ENCODE measurements at places on chromosomes 16 and 17. TPM values are rescaled to one million over a fixed set of nuclear protein-coding genes. Genes with fewer than 3 reads are reported as not detected.

The SHISA9 gene
- total RNA-seq = 0.03 TPM

The ARL5C gene
- total RNA-seq = not detected

DNA sequence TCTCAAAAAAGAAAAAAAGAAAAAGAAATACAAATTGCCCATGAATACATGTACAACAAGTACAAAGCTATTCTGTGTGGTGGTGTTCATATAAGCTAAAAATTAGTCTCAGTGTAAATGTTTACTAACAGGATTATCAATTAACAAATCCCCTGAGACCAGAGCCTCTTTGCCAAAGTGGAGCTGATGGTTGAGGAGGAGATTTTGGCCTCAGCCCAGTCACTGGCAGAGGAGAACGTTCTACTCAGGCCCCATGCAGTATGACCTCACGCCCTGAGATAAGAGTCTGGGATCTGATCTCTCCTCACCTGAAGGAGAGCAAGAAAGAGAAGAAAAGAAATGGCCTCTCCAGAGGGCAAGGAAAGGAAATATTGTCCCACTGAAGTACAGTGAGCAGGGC, 35.5 kb upstream of the NOL11 start:
- DNase-seq = no peak

DNA sequence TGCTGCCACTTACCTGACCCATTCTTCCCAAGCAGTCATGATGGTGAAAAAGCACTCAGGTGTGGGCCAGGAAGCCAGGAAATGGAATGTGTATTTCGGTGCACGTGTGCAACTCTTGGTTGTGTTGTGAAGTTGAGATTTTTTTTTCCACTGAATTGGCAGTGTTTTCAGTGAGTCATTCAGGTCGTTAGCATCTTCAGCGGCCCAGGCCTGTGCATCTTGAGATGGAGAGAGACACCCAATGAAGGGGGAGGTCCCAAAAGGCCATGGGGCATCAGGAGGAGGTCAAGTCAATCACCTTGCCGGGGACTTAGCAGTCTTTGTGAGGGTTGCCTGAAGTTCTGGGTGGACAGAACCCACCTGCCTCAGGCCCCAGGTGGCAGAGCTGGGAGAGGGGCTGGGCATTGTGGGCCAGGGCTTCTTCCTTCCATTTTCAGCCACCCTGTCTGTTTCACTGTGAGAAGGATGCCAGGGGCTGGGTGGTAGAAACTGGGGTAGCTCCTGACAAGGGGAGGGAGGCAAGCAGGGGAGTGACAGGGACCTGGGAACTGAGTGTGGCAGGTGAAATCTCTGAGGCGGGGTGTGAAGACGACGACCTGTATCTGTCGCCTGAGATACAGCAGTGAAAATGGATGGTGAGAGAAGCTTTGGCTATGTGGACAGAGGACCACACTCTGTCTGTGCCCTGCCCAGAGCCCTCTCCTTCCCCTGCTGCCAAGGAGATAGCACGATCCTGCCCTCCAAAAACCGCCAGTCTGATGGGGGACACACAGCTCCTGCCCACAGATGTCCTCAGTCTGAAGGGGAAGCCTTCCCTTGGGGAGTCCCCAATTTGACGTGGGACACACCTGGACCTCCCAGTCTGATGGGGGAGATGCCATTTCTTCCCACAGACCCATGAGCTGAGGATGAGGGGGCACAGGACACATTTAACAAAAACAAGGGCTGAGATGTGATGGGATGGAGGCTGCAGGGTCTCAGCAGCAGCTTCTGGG, 11.9 kb downstream of the TBKBP1 start:
- peak; percentile 11 for DNase-seq

GRCh38 chr17:81867170-81867990, 3.8 kb downstream of the ARHGDIA start:
- no peak for DNase-seq

DNA sequence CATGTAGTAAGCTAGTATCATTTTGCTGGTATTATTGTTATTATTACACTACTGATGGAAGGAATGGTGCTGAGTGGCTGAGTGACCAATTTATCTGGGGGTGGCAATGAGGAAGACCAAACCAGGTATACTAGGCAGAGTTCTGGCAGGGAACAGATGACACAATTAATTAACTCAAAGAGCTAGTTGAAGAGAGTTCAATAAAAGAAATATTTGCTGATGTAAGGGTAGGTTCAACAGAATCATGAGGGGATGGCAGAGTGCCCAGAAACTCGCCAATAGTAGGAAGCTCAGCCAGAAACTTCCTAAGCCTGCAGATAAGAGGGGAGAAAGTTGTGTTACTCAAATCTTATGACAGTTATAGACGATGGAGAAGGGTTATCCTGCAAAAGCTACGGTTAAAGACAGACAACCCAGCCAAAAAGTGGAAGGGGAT, 352.5 kb downstream of the KCNJ2 start:
- DNase-seq = peak; percentile 63

GRCh38 chr16:73124665-73125375, 76.9 kb upstream of the ZFHX3 start:
- no peak for DNase-seq

- no peak for DNase-seq
Observed at GRCh38 chr17:38402897-38403296, 25.4 kb upstream of the ARHGAP23 start.

DNA sequence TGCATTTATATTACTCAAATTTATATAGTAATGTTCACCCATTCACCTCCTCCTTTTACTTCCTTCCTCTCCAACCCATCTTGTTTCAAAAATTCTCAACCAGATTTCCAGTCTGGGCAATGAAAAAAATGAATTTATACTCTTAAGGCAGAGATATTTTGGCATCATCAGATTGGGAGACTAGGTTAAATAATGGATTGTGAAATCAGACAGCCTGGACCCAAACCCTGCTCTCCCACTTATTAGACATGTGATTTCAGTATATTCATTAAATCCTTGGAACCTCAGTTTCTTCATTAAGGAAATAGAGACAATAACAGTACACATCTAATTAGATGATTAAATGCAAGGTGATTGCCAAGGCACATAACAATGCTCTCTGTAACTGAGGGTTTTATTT, 7.8 kb downstream of the ACSM1 start:
- no peak for DNase-seq

DNA sequence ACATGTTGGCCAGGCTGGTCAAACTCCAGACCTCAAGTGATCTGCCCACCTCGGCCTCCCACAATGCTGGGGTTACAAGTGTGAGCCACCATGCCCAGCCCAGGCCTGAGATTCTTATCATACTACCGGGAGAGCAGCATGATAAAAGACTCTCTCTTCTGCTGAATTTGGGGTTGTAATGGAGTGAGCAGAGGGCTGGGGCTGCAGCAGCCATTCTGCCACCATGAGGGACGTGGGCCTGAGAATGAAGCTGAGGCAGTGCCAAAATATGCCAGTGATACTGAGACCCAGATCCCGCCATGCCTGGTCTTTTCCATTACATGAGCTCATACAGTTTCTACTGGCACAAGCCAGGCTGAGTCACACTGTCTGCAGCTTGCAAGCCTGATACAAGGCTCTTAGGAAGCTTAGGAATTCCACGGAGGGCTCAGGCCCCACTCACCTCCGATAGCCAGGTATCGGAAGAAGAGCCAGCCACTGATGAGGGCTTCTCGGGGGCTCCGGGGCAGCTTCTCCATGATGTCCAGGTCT, 19.6 kb upstream of the P2RX1 start:
- no peak for DNase-seq

DNA sequence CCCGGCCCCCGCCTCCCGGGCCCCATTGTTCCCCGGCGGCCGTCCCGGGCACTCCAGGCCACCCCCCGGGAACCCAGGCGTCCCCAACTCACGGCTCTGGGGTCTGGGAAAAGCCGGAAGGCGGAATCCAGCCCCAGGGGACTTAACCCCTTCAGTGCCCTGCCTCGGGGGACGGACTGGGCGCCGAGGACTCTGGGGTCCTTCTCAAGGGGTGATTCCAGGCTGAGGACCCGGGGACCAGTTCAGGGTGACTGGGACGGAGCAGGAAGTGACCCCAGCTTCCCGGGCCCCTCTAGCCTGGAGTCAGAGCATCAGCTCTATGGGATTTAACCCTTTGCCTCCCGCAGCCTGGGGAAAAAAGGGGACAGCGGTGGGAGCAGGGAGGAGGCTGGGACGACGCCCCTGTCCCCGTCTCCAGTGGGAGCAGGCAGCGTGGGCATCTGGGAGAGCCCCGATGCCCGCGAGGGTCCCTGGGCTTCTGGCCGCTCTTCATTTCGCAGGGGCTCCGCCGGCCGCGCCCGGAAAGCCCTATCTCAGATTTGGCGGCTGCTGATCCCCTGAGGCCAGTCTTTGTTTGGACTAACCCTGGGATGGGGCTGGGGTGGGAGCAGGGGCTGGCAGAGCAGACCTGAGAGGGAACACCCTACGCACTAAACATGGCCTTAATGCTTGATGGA, at the start of gene ZNF629:
Gene ZNF629 (minus strand): TSS at position 270 of the 677 bp plus-strand sequence. CDS start 2,723 bp downstream, outside the sequence.
- DNase-seq = peak; percentile 81

DNA sequence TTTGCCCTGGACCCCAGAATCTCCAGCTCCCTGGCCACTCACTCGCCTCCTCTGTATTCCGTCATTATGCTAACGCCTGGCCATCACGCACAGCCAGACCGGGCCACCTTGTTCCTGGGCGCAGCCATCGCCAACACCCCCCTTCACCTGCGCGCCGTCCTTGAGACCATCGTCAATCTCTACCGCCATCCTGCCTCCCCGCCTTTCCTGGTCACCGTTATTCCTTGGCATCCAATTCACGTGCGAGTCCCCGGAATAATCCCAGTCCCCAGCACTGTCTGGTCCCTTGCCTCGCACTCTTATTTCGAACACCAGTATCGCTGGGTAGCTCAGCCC, 541 bp downstream of the VKORC1 start:
- no peak for DNase-seq

GRCh38 chr16:25027781-25028180, 12.6 kb upstream of the ARHGAP17 start:
- DNase-seq = no peak

DNA sequence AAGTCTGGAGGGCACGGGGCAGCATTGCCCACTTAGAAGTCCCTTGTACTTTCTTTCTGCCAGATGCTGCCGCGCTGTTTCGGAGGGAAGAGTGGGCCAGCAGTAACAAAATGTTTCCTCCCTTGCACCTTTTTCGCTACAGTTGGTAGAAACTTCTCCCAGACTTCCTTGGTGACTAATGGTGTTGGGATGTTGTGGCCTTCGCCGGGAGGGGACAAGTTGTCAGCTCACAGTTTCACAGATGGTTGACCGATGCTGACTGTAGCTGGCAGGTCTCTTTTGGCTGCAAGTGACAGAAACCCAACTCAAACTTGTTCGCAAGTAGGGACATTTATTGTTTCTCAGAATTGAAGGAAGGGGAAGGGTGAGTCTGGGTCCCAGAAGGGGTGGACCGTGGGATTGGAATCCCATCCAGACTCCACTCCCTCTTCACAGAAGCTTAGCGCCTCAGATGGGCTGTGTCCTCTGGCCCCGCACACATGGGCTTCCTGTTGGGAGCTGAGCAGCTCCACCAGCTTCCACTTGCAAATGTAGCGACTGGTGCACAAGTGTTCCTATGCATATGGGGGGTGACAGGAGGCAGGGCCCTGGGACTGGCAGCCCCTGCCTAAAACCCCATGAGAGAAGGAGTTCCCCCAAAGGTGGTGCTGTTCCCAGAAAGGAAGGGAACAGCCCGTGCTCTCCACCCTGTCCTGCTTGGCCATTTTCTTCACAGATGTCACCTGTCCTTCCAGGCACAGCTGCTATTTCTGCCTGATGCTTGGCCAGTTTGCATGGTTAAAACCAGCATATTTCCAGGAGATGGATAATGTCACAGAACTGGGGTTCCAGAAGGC, 30.9 kb upstream of the RPRML start:
- DNase-seq = no peak

DNA sequence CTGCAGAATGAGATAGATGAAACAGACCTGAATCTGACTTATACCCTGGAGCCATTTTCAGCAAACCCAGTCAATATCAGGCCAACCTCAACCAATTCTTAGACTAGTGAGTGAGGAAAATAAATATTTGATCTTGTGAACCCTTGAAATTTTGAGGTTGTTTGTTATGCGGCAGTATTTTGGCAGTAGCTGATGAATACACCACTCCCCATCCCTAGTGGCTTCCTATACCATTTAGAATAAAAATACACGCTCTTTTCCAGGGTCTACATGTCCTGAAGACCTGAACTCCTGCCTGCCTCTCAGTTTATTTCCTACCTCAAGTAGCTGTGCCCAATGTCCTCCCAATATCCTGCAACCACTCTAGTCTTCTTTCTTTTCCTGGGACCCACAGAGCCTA, 647.3 kb downstream of the WWOX start:
- DNase-seq = no peak

DNA sequence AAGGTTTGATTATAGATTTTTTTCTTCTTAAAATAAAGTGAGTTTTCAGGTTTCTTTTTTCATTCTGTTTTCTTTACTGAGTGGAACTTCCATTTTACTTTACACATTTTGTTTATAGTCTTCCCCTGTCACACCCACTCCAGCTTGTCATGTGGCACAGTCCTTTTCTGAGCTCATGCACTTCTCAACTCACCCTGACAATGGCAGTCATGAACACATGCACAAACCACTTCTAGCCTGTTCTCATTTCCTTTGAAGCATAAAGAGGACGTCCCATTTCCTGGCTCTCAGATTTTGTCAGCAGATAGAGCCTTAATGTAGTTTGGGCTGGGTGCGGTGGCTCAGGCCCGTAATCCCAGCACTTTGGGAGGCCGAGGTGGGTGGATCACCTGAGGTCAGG, 168.0 kb downstream of the AHSP start:
- DNase-seq = no peak
